ENCODE measurements at places on chromosomes 6 and 20.

DNA sequence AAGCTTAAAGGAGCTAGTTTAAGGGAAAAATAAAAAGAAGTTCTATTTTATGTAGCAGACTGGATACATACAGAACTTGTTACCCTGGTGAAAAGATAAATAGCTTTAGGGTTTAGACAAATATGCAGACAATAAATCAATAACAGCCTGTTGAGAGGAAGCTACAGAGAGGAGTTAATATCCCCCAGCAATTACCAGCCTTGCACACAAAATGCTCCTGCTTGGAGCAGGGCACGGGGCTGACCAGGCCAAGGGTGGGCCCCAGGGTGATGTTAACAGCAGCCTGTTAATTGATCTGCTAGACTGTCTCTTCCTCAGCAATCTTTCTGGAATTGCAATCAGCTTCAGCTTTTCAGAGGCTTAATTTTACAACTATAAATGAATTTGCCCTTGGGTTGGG, 125.1 kb upstream of the SOX4 start:
- DNase-seq = no peak

GRCh38 chr6:99522531-99522930, 7.3 kb upstream of the USP45 start:
- no peak for DNase-seq

DNA sequence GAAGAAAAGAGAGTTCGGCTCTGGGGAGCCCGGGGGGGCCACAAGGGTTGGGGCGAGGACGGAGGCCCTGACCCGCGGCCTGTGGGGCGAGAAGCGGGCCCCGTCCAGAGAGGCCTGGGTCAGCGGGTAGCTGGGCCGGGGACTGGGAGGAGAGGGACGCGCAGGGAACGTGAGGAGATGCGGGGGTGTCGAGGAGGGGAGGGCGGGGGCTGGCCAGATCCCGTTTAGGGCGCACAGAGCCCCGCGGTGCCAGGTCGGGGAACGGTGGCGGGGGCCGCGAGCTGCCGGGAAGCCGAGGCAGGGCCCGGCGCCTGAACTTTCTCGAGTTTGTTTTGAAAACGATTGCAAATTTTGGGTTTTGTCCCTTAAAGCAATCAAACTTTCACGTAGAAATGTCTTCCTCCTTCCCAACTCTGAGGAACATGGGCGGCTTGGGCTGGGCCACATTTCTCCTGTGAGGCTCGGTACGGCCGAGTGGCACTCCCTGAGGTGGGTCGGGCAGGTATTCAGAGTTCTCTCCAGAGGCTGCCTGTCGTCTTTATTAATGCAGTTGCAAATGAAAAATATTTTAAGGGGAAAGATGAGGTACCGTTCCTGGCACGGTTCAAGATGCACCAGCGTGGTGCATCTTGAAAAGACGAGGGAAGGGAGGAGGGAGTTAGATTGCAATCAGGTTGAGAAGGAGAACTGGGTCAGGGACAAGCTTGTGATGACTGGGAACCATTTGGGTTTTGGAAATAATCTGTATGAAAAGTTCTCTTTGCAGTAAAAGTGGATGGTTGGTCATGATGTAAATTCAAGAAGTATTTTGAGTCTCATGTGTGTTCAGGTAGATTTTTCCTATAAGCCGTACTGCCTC, 972 bp downstream of the RNF8 start:
- no peak for DNase-seq

DNA sequence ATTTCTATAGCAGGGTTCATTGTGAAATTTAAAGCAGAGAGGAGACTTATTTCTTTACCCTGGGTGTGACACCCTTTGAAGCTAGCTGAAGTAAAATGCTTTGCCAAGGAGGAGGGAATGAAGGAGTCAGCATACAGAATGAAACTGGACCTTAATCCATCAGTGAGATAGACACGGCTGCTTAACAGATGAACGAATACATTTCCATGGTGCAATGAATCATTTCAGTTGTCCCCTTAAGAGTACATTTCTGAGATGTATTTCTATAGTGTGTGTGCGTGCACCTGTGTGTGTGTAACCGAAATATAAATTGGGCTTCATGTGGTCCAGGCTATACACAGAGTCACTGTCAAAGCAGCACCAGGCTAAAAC, 73.8 kb upstream of the CD93 start:
- no peak for DNase-seq

DNA sequence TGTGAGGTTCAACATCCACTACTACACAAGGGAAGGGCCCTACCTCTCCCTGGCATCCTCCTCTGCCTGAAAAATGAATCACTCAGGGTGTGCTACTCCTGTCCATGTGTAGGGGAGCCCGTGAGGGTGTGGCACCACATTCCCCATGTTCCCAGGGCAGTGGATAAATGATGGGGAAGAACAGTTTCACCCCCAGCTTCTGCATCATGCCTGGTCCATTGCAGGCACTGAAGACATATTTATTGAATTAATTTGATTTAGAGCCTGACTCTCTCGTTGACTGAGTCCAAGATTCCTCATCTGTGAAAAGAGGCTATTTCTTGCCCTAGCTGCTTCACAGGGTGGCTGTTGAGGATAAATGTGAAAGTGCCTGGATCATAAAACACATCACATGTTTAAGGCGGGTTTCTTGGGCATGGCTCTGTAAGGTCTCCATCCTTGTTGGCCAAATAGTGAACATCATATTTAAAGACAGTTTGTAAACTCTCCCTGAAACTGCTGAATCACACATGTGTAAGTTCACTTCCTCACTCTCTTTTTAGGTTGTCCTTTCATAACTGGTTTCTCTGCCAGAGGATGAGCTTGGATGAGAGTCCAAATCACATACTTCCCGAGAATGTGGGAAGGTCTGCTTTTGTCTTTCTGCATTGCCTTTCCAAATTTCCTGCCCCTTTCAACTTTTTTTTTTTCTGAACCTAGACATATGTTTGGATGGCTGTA, 79.7 kb upstream of the FYN start:
- DNase-seq = peak; percentile 7

DNA sequence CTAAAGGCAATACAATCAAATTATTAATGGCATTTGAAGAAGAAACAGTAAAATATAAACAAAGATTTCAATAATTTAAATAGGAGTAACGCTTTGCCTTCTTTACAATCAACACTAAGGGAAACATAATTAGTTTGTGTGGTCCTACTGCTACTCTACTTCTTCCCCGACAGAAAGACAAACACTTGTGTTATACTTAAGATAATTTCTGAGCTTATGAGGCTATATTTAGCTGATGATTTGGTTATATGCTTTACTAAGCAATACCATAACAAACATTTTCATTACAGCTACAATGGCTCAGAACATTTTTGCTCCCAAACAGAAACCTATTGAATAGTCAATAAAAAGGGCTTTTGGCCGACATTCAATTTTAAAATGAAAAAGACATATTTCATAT, 1217.2 kb upstream of the GJE1 start:
- DNase-seq = no peak

GRCh38 chr20:46803123-46804020, 91.3 kb upstream of the EYA2 start:
- DNase-seq = no peak

GRCh38 chr6:20931093-20931492, 396.8 kb downstream of the CDKAL1 start:
- no peak for DNase-seq

- DNase-seq = peak; percentile 25
Observed at GRCh38 chr6:89270951-89271721, 44.0 kb downstream of the GABRR2 start.

DNA sequence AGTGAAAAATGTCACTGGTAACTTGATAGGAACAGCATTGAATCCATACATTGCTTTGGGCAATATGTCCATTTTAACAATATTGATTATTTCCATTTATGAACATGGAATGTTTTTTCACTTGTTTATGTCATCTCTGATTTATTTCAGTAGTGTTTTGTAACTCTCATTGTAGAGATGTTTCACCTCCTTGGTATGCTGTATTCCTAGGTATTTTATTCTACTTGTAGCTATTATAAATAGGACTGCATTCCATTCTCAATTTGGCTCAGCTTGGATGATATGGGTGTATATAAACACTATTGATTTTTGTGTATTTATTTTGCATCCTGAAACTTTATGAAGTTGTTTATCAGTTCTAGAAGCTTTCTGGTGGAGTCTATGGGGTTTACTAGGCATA, 730.3 kb downstream of the DOK5 start:
- no peak for DNase-seq

- no peak for DNase-seq
Observed at GRCh38 chr6:139742671-139743070, 368.2 kb upstream of the CITED2 start.

DNA sequence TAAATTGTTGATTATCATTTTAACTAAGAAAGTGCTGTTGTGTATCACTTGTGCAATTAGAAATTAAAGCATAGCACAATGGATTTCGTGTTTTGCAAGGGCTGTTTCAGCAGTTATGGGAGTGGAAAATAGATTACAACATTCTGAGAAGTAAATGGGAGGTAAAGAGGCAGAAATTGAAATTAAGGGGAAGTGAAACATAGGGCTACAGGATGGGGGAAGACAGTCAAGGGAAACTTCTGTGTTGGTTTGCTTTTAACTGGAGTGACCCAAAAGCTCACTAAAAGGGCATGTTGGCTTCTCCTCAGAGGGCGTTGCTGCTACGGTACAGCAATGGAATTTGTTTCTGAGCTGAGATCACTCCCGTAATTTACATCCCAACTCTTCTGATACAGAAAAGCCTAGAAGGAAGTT, 147.5 kb downstream of the BCAS1 start:
- peak; percentile 38 for DNase-seq

DNA sequence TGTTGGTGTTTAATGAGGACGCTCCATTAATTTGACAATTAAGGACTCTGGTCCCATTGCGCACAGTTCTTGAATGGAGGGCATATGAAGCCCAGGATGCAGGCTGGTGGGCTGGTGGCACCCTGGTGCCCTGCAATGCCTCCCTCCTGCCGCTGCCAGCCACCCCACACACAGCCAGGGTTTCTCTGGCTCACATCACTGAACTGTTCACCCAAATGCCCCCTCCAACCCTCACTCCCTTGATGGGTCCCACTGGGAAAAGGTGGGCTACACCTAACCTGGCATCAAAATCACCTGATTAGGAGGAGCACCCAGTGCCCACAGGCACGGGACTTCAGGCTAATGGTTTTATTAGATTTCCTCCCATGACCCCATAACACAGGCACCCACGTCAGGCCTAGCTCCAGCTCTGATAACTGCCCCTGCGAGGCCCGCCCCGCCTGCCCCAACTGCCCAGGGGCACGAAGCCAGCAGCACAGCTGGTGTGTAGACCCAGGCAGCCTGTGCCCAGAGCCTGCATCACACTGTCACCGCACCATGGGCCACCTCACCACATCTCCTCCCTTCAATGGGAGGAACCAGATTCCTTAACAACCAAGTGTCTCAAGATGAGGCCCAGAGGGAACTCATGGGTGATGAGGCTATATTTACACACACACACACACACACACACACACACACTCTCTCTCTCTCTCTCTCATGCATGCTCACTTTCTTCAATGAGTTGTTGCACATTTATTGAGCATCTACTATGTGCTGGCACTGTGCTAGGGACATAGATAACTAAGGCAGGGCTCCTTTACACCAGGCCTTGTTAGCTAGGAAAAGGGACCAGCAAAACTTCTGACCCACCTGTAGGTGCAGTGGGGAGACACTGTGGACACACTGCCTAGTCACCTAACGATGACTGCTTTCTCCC, 107.3 kb downstream of the NOL4L start:
- no peak for DNase-seq

- DNase-seq = no peak
Observed at GRCh38 chr6:4732691-4733315, 43.4 kb upstream of the CDYL start.

DNA sequence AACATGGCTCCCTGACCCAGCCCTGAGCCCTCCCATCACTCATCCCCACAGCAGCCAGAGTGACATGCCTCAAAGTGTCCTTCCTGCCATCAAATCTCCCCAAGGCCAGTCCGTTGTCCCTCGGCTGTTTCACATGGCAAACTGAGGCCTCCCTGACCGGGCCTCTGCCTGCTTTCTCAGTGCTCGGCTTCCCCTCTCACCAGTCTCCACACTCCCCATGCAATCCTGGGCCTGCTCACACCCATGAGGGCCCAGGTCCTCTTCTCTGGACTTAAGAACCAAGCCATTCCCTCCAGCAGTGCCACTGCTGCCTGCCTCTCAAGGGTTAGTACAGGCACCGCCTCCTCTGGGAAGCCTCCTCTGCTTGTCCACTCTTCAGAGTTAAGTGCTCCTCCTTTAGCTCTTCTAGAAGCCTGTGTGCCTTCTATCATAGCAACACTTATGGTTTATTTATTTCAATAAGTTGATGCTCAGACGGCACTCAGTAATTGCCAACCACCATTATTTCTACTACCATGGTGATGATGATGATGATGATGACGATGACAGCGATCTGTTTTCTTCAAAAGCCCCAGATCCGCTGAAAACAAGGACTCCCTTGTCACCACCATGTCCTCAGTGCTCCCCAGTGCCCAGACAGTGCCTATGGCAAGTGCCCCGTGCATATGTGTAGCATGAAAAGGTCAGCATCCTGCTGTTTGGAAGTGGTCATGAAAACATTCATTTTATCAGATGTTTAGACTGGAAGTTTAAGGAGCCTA, 449.0 kb downstream of the CDH26 start:
- DNase-seq = no peak

GRCh38 chr20:43744151-43744611, 17.4 kb upstream of the GTSF1L start:
- no peak for DNase-seq

- no peak for DNase-seq
Observed at GRCh38 chr6:144953552-144954240, 668.6 kb downstream of the UTRN start.

DNA sequence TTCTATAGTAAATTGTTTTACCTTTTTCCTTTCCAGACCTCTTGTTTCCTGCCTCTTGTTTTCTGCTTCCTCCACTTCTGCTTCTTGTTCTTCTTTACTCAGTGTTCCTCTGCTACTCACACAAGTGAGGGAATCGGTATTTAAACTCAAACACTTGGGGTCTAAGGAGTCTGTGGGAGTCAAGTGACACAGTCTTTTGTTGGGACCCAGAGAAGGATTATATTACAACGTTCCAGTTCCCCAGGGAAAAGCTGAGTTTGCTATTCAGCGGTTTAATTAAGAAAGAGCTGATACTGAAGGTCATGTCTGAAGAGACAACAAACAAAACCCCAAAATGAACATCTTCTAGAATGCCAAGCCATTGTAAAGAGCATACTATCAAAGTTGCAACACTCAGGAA, 107.8 kb upstream of the CITED2 start:
- DNase-seq = no peak

DNA sequence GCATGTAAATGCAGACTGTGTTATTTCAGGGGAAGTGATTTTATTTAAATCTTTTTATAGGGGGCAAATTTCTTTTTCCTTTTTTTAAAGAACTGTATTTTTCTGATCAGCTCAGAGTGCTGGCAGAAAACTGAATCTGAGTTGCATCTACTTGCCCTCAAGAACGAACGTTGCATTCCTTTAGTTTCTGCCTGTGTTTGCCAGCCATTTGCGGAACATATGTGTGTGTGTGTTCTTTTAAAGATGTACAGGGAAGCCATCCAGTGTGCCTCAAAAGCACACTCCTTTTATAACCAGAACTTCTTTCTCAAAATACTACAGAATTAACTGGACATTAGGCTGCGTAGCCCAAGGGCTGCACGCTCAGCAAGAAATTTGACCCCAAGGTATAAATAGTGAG, 25.8 kb upstream of the INSM1 start:
- no peak for DNase-seq

GRCh38 chr6:159633196-159633595, 59.8 kb downstream of the SOD2 start:
- DNase-seq = no peak
